Stimulated activated CD8-positive, alpha-beta memory T cell treated with anti-CD3 and anti-CD28 coated beads, Interleukin-2, amount 100 ng/mL, for 1 hour (primary cell): ENCODE measurements at places on chromosomes 1 and 21.

- DNase-seq: no peak
Measured at GRCh38 chr1:21491488-21492355, 17.5 kb upstream of the ALPL start.

GRCh38 chr1:2874607-2875480, 73.4 kb upstream of the TTC34 start:
- no peak for DNase-seq

DNA sequence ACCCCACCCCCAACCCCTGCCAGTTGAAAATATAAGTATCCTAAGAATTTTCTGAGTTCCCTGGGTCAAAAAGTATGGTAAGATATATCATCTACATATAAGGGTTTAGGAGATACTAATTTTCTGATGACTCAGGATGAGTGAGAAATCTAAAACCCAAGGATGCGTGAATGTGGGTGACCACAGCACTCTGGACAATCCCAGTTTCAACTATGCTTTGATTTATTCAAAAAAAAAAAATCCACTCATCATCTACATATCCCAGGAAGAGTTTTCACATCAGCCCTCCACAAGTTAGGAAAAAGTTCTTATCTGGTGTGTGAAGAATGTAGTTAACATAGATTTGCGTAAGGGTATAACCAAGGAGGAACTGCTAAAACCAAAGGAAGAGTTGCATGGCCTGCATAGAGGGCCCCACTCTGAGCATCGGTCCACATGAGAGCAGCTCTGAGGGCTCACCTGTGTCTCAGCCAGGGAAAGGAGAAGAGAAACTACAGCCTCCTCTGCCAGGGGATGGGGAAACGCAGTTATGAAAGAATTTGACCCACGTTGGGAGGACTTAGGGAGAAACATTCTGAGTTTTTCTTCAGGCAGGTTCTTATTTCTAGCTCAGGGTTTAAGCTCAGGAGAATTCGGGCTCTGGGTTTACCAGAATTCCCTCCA, 18.8 kb downstream of the LAMB3 start:
- no peak for DNase-seq

GRCh38 chr1:96360036-96360795, 361.4 kb upstream of the PTBP2 start:
- no peak for DNase-seq

- DNase-seq: no peak
Measured at GRCh38 chr1:12047120-12047876, 15.8 kb upstream of the TNFRSF8 start.

DNA sequence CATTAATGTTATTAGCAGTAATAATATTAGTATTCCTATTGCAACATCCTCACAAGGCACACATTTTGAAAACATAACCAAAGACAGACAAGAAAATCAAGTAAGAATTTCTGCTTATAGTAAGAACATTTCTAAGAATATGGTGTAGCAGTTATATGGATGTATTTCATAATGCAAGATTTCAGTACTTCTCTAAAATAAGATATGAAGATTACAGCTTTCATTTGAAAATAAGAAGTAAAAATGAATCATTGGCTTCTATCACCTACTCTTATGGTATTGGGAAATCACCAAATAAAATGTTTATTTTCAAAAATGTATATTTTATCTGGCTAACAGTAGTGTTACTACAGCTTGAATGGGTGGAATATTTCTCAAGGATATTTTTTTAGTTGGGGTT, 103.8 kb upstream of the USP25 start:
- no peak for DNase-seq

GRCh38 chr1:4586611-4587160, 67.7 kb upstream of the AJAP1 start:
- DNase-seq: no peak

- no peak for DNase-seq
Measured at GRCh38 chr1:15542388-15543250, 16.0 kb downstream of the DNAJC16 start.

DNA sequence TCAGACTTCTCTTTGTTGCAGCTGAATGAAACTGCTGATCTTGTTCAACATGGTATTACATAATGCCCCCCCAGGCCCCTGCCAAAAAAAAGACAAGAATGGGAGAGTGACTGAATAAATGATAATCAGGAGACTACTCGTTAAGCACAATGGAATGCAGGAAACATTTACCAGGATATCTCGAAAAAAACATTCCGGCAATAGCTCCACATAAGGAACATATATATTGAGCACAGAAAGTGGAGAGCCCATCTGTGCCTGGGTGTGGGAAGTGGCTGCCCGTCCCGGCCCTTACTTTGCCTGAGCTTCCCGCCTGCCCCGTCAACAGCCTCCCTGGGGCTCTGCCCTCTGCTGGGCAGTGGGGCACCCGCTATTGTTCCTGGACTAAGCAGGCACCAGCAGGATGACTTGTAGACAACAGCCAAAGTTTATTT, 13.3 kb downstream of the TRIM11 start:
- no peak for DNase-seq

DNA sequence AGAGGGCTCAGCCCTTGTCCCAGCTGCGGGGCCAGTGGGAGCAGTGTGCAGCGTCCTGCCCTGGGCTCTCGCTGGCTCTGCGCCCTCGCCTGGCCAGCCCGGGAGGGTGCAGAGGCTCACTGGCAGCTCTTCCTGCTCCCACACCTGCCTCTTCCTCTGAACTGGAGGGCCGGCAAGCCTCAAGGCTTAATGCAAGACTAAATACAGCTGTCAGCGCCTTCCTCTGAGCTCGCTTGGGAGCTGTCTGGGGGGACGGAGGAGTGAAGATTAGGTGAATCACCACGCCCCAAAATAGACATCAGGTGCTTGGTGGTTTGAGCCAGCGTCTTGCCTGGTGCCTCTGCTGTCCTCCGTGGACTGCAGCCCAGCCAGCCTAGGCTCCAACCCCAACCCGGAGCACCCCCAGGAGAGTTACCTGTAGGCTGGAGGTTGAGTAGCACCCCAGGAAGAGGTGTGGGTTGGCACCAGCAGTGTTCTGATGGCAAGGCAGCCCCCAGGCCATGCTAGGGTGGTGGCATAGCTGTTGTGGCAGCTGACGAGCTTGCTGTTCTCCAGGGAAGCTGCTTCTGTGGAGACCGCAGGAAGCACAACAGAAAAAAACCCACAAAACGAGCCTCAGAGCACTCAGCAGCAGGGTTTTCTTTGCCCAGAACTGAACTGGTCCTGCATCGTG, 36.9 kb downstream of the UMODL1 start:
- DNase-seq: peak; percentile 35

DNA sequence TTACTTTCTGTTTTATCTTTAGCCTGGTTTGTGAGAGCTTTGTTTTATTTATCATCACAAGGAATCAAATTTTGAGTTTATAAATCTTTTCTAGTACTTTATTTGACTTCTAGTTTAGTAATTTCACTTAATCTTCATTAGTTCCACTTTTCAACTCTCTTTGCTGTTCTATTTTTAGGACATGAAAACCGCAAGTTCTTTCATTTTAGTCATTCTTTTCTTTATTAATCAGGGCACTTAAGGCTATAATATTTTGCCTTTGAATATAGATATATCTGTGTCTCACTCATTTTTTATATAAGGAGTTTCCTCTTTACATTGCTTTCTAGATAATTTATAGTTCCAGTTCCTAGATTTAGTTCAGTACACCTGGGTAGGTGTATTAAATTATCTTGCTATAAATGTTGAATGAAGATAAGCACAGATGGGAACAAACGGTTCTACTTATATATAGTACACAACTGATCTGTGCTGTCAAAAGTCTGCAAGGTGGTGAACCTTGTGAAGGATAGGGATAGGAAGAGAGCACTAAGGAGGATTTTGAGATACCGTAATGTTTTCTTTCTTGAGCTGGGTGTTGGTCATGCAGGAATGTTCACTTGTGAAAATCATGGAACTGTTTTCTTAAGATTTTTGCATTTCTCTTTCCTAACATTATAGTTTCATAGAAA, 402.3 kb downstream of the RYR2 start:
- no peak for DNase-seq

GRCh38 chr1:109993885-109994284, 9.3 kb downstream of the AHCYL1 start:
- DNase-seq: no peak

- DNase-seq: no peak
Measured at GRCh38 chr1:60895701-60896100, 186.7 kb upstream of the NFIA start.

- DNase-seq: no peak
Measured at GRCh38 chr21:40683349-40683748, 163.6 kb downstream of the DSCAM start.

DNA sequence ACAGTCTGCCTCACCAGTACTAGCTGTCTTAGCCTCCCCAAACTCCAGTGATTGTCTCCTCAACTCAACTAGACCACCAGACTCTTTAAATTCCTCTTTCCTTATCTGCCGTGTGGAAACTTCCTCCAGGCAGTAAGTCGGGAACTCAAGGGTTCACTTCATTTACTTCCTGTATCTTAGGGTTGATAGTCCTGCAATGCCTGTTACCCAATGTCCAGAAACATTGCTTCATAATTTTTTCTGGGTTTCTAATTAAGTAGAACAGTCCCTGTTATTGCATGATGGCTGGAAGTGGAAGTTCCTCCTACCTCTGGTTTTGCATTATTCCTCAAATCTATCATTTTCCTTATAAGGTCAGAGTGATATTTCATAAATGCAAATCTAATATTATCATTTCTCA, 60.8 kb upstream of the RNF11 start:
- no peak for DNase-seq

- no peak for DNase-seq
Measured at GRCh38 chr21:41948078-41948895, 5.5 kb downstream of the C2CD2 start.

DNA sequence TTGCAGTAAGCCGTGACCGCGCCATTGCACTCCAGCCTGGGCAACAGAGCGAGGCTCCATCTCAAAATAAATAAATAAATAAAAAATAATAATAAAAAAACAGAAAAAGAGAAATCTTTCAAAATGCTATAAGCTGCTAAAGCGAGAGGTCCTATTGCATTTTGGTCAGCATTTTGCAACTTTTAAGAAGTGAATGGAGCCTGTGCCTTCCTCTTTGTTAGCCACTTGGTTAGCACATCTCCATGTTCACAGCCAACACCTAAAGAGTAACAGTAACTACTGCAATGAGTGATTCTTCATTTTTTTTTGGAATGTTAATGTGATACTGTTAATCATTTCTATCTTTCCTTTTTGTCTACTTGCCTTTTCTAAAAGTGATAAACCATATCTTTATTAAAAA, 80.6 kb downstream of the ERG start:
- DNase-seq: no peak

DNA sequence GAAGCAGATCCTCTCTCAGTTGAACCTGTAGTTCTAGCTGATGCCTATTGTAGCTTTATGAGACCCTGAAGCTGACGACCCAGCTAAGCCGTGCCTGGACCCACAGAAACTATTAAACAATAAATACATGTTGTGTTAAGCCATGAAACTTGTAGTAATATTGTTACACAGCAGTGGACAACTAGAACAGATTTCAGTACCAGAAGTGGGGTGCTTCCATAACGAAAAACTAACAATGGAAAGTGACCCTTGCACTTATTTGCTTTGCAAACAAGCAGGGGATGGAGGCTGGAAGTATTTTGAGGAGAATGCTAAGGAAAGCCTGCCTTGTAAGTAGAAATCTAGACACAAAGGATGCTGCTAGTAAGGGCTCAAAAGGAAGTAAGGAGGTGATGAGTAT, 18.1 kb upstream of the HEATR1 start:
- DNase-seq: no peak

GRCh38 chr1:81690676-81691453, 109.9 kb upstream of the ADGRL2 start:
- DNase-seq: no peak

- DNase-seq: no peak
Measured at GRCh38 chr1:219206350-219206749, 32.7 kb downstream of the LYPLAL1 start.

DNA sequence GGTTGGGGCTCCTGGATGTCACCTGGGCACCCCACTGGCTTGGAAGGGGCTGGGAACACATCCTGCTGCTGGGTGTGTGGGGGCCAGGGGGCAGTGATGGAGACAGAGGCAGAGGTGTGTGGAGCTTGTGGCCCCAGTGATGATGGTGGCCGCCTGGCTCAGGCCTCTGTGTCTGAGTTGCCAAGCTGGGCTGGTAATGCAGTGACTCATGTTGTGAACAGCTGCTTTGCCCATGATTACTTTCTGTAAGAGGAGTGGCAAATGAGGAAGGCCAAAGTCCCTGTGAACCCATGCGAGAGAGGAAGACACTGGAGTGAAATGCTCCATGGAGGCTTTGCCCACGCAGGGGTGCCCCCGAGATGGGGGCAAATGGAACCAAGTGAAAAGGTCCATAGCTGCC, 86.8 kb downstream of the KCNJ6 start:
- DNase-seq: no peak

DNA sequence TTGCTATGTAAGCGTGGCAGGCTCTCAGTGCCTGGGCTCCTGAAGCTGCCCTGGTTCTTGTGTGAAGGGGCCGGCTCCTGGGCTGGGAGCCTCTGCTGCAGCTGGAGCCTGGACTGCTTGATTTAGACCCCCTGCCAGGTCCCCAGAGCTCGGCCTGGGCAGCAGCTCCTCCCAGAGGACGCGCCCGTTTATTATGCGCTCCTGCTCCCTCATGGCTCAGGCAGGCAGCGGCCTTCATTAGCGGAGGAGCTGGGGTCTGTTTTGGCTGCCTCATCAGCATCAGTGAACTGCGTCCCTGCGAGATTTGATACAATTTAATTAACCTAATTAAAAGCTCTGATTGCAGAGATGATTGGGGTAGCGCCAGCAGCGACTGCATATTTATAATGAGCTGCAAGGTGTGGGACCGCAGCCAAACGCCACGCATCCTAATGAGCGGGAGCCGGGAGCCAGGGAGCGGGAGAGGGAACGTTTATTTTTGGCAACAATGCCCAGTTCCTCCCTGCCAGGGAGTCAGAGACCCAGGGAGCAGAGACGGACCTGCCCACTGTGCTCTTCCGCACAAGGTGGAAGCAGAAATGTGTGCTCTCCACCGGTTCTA, 16.6 kb downstream of the UTP11 start:
- no peak for DNase-seq

GRCh38 chr1:208206092-208206698, 38.0 kb downstream of the PLXNA2 start:
- DNase-seq: no peak

DNA sequence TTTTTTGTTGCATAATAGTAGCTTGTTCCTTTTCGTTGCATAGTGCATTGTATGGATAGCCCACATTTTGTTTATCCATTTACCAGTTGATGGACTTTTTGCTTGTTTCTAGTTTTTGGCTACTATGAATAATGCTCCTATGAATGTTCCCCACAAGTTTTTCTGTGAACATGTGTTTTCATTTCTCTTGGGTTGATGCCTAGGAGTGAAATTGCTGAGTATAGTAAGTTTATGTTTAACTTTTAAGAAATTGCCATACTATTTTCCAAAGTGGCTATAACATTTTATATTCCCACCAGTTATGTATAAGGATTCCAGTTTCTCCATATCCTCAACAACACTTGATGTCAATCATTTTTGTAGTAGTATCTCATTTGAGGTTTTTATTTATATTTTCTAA, 84.8 kb upstream of the CACYBP start:
- no peak for DNase-seq
